ENCODE measurements at places on chromosomes 2 and 18.

- DNase-seq, result no peak
These were observed 95.1 kb downstream of the LRRTM1 start for GRCh38 chr2:80209458-80209857.

DNA sequence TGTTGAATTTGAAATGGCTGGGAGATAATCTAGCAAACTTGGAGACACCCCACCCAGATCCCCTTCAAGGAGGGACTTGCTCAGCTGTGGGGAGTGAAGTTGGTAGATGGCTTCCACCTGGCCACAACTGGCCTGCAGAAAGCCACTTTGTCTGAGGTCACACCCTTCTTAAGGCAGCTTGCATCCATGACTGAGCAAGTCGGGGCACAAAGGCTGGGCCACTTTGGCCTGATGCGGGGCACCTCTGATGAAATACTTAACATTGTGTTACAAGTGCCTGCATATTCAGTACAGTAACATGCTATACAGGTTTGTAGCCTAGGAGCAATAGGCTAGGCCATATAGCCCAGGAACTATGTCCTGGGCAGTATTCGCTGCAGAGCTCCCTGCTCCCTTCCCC, 13.4 kb upstream of the RPL37A start:
- no peak for DNase-seq

DNA sequence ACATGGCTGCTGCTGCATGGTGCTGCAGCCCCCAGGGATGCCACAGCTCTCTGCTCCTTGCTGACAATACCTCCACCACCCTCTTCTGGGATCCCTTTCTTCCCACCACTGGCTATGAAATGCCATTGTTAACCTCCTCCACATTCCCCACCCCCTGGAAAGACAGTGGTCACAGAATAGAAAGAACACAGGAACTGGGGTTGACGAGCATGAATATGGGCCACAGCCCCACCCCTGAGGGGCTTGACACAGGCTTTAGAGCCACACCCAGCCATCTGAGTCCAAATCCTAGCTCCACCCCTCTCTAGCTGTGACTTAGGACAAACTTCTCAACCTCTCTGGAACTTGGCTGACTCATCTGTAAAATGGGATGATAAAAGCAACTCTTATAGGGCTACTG, 47.3 kb downstream of the TMEM163 start:
- DNase-seq, result peak; percentile 21

- DNase-seq, result no peak
These were observed 67.1 kb downstream of the ITGB1BP1 start for GRCh38 chr2:9356261-9356660.

DNA sequence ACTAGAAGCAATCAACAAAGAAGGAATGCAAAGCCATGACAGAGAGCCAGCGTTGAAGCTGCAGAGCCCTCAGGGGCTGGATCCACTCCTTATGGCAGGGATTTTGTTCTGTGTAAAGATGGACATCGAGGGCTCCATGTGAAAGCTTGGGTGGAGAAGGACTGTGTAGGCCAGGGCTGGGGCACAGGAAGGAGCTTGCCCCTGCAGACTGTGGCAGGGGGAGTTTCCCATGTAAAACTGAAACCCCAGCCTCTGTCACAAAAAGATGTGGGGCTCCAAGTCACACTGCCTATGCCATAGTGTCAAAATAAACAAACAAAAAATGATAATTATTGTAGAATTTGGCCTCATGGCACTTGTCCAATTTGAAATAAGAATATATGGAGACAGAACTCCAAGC, 408.7 kb upstream of the HS6ST1 start:
- DNase-seq, result no peak

DNA sequence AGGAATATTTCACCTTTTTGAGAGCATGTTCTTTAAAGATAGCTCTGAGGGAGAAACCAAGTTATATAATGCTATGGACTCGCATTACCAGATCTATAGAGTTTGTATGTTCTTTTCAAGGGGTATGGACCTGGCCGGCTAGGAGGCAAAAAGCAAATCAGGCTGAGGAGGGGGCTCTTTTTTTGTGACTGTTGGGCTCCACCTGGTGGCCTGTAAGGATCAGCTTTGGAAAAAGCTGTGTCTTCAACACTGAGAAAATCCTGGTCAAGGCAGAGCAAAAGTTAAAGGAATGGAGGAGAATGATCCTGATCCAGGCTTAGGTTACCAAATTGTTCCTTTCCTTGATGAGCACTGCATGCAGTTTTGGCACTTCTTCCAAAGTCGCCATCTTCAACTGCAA, 180.5 kb downstream of the DIS3L2 start:
- peak; percentile 43 for DNase-seq

DNA sequence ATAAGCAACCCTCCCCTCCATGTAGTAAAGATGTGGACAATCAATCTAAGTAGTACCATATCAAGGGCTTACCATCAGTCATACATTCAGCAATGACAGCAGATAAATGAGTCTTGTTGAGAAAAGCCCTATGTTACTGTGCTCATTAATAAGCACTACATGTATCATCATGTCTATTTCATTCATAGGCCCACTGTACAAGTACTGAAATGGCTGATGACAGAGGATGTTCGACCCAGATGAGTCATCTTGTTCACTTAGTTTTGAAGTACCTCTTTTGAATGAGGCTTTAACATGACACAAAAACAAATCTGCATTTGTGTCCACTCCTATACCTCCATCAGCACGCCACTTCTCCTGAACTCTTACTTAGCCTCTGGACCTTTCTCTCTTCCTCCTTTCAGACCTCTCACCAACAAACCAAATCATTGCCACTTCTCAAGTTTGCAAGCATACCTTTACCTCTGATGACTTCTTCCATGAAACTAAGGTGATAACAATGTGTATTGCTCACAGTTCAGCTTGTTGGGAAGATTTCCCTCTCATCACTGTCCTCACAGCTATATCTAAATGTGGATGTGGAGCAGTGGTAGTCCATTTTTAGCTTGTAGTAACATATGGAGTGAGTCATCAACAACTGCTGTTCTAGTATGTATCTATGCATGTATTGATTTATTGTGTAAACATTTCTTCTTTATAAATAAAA, 921.0 kb upstream of the SLC39A10 start:
- peak; percentile 5 for DNase-seq

DNA sequence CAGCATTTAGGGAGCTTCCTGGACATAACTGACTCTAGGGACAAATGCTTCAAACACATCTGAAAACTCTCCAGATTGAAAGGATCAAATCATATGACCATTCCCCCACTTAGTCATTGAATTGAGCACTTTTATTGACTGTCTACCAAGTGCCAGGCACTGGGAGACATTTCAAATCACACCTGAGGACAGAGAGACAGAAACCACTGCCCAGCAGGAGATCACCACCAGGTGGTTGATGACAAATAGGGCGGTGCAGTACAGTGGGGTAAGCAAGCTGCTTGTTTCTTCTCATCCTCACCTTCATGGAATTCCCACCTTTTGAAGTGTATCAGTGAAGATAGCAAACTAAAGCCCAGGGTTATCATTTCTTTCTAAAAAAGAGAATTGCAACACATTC, 19.0 kb upstream of the CXCR4 start:
- peak; percentile 19 for DNase-seq

GRCh38 chr2:129744649-129745048, 234.8 kb upstream of the RAB6C start:
- DNase-seq, result no peak

DNA sequence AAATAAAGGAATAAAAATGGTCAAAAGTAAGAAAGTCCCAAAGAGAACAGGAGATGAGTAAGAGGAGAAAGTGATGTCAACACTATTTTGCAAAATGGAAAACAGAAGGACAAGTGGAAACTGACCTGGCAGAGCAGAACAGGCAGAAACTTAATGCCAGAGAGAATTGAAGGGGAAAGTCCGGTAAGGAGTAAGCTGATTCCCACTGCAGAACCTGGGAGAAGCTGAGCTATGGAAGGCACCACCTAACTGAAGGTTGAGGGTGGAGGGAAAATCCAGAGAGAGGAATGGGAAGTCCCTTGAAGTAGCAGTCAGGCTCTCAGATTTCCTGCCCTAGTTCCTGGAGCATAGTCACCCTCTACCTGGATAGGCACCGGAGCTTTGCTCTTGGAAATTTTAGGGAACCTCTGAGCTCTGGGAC, 59.8 kb downstream of the MOGAT1 start:
- DNase-seq, result no peak

- peak; percentile 75 for DNase-seq
These were observed at the start of gene SATB2 for GRCh38 chr2:199457147-199458008. SATB2 (minus strand) TSS chr2:199457939; CDS start chr2:199456037, 1,902 bp downstream.

DNA sequence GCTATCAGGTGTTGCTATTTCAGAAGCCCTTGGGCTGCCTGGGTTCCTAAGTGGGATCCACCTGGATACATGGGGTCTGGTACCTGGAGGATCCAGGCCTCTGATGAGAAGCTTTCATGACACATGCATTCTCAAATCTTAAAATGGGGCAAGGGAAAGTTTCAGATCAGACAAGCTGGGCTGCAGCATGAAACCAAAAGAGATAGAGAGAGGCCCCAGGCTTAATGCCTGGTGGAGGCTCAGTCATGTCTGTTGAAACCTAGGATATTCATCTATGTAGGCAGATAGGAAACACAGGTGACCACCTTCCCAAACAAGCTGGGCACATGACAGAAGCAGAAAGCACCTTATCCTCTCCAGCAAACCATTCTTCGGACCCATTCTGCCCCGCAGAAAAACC, 18.8 kb upstream of the PLB1 start:
- DNase-seq, result no peak

DNA sequence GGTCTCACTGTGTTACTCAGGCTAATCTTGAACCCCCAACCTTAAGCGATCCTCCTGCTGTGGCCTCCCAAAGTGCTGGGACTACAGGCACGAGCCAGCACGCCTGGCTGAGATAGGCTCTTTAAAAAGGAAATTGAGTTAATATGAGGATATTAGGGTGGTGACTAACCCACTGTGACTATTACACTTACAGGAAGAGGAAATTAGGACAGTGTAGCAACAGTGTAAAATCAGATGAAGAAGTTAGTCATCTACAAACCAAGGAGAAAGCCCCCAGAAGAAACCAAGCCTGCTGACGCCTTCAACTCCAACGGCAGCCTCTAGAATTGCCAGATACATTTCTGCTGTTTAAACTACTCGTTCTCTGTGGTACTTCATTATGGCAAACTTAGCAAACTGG, 711.9 kb downstream of the SUCLG1 start:
- peak; percentile 15 for DNase-seq

DNA sequence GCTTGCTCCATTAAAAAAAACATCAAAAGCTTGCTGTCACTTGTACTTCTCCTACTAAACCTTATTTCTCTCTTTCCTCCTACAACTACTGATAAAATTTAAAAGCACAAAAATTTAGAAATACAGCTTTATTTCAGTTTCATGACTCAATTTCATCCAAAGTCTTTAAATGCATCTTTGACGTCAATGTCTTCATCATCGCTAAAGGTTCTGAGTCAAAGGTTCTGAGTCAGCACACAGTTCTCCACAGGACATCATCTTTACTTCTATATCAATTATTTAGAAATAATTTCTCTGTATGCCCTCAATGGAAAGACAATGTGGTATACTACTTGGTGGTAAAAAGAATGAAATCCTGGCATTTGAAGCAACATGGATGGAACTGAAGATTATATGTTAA, 163.9 kb upstream of the DNMT3A start:
- DNase-seq, result peak; percentile 29

- DNase-seq, result no peak
These were observed 5.8 kb downstream of the NGEF start for GRCh38 chr2:233007270-233007669.

DNA sequence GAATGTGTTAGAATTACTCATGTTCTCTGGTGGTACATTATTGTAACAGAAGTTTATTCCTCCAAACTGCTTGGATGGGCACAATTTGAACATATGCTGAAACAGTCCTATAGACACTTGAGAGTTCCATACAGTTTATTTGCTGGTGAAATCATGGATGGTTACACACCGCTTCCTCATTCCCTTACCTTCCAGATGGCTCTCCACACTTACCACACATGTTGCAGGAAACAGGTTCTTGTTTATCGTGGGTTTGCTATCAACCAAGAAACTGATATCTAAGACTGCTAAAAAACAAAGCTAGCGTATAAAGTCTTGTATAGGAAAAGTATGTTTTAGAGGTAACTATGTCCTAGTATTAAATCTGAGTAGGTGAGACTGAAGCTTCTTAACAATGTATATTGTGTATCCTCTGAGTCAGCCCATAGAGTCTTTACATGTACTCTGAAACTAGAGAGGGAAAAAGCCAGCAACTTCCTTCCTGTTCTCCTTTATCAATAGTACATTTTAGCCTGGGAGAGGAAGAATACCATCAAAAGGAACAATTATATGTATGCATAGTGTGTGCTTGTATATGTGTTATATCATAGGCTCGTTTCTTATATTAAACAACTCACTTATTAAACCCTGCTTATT, 313.1 kb downstream of the PLCL1 start:
- no peak for DNase-seq

GRCh38 chr2:98219152-98219551, 127.1 kb upstream of the CNGA3 start:
- no peak for DNase-seq

GRCh38 chr2:160277151-160277550, 77.1 kb upstream of the ITGB6 start:
- no peak for DNase-seq

GRCh38 chr2:238857959-238858358, 10.1 kb downstream of the TWIST2 start:
- no peak for DNase-seq

- no peak for DNase-seq
These were observed 8.0 kb downstream of the ZNF396 start for GRCh38 chr18:35369126-35369525.

- DNase-seq, result peak; percentile 46
These were observed 159.4 kb downstream of the PXDN start for GRCh38 chr2:1584691-1585485.

DNA sequence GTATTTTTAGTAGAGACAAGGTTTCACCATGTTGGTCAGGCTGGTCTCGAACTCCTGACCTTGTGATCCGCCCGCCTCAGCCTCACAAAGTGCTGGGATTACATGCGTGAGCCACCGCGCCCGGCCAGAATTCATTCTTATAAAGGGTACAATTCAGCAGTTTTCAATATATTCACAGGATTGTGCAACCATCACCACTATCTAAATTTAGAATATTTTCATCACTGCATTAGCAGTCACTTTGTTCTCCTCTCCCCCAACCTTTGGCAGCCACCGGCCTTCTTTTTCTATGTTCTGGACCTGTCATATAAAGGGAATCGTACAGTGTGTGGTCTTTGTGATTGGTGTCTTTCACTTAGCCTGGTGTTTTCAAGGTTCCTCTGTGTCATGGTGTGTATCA, 40.7 kb downstream of the TCF7L1 start:
- DNase-seq, result no peak

All from PC-3 (cell line).